ENCODE measurements at places on chromosomes 16 and 17.

DNA sequence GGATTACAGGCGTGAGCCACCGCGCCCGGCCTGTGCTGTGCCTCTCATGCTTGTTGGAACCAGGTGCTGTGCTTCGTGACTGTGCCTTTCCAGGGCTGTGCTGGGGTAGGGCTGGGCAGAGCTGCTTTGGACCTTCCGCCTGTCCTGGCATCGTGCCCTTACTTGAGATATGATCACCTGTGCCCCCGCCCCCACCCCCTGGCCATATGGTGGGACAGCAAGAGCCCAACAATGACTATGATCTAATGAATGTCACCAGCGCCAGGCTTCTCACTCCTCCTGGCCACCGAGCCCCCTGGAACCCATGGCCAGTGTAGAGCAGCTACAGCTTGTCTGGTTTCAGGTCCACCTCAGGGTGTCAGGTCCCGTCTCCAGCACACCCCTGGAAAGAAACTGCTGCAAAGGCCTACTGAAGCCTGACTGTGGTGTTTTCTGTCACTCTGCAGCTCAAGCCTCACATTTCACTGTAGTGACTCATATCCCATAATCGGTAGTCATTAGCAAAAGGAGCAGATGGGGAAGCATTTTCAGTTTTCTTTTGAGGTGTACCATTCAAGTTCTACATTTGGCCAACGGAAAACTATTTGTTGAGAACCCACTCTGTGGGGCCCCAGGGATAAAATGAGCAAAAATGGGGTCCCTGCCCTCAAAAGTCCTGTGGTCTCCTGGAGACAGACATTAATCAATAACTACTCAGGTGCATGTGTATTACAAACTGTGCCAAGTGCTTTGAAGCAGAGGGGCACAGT lies 22.1 kb downstream of the FCSK start:
- no peak for DNase-seq

DNA sequence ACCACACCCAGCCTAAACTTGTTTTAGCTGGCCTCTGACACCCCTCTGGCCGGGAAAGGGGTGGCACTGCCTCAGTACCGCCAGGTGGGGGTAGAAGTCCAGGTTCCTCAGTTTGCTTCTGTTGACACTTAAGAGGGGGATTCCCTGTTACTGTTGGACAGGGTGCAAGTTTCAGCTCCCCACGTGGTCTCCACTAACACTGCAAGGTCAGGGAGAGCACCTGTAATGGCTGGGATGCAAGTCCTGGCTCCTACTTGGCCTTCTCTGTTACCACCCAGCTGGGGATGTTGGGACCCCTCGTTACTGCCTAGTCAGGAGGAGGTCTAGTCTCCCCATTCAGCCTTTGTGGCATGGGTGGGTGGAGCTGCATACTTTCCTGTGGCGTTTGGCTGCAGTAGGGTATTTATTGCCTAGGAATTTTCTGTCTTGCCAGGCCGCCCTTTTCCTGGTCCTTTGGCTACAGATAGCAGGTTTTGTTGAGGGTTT lies 10.6 kb upstream of the MFAP4 start:
- DNase-seq: no peak

DNA sequence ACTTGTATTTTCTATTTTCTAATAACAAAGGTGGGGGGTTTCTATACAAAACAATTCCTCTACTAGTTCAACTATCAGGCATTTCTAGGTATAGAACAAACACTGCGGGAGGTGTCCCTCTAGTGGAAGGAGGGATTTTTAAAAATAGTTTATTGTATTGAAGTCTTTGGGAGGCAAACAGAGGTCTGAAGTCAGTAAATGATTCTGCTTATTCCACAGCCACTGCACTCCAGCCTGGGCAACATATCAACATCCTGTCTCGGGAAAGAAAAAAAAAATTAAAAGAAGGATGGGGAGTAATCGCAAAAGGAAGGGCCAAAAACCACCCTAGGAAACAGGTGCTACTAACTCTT lies 648 bp upstream of the ERCC4 start:
- DNase-seq: no peak

GRCh38 chr17:19242926-19243325 lies 5.8 kb downstream of the EPN2 start:
- DNase-seq: no peak

DNA sequence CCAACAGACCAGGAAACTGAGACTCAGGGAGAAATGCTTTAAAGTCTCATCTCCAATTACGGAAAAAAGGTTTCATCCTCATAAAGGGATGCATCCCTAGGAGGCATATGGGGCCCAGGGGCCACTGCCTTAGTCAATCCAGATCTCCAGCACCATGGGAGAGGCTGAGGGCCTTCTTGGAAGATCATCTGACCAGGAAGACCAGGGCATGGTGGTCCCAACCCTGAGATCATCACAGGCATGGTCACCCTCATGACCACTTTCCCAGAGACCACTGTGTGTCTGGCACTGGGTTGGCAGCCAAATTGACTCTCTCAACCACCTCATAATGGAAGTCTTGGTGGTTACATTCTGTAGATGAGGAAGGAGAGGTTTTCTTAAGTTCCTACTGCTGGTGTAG lies 23.4 kb upstream of the CES5A start:
- DNase-seq: no peak

- DNase-seq: no peak
Measured at GRCh38 chr16:27473101-27473900, 71.3 kb downstream of the IL21R start.

GRCh38 chr17:78716814-78717393 lies 65.2 kb downstream of the CYTH1 start:
- no peak for DNase-seq

DNA sequence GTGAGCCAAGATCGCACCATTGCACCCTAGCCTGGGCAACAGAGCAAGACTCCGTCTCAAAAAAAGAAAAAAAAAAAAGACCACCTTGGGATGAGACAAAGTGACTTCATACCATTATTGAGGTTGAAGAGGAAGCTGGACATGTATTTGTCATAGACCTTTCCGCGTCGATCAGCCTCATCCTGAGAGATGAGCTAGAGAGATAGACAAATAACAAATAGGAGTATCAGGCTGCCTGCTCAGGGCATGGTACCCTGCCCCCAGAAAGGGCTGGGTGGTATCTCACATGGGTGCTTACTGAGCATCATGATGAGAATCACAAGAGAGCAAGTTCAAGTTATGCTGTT lies 22.1 kb downstream of the CNTNAP1 start:
- no peak for DNase-seq

- no peak for DNase-seq
Measured at GRCh38 chr17:44961921-44962350, 6.2 kb downstream of the C1QL1 start.

DNA sequence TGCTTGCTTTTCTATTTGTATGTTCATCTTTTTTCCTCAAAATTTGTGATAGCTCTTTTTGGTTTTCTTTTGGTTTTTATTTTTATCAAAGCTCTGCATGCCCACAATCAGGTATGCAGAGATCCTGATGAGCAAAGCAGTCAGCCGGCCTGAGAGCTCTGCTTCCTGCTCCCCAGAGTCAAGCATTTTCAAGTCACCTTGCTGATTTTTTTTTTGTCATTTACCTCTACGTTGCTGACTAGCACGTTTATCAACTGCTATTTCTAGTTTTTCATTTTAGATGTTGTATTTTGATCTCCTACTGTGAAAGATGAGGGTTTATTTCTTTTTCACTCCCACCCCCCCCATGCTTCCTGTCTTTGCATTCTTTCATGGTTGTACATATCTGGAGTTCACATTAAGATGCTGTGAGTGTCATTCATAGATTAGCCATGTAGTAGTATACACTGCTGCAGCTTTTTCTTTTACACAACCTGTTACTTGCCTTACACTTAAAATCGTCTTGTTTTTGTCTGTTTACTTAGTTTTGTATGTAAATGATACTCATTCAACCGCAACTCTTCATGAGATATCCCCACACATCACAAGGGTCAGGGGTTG lies 196.2 kb downstream of the LGALS9B start:
- no peak for DNase-seq

GRCh38 chr16:82013139-82013538 lies 1.9 kb upstream of the SDR42E1 start:
- no peak for DNase-seq

DNA sequence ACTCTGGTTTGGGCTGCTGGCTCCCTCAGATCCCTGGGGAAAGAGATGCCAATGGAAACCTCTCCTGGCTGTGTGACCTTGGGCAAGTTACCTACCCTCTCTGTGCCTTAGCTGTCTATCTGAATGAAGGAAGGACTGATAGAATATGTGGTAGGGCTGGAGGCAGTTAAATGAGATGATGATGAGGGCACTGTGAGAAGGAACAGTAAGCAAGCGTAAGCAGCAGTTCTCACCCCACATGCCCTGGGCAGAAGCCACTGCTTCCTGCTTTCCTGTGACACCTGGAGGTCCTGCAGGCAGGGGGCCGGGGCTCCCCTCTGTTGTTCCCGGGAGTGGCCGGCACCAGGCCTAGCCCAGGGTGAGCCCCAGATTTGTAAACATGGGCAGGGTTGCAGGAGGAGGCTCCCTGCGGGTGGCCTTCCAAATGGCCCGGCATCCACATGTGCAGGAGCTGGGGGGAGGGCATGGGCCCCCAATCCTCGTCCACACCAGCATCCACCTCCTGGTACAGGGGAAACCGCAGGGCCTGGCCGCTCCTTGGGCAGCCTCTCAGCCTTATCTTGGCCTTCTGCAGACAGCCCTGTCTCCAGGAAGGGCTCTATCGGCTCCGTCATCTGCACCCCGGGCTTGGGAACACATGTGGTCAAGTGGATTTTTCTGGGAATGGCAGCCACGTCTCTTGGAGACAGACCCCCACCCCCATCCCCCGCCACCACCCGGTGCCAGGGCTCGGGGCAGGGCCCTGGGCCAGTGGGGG lies 235.6 kb upstream of the GSE1 start:
- DNase-seq: no peak

- no peak for DNase-seq
Measured at GRCh38 chr16:1809281-1809801, 15.8 kb upstream of the IGFALS start.

All from stimulated activated CD8-positive, alpha-beta memory T cell treated with anti-CD3 and anti-CD28 coated beads, Interleukin-15, amount 100 ng/mL, for 24 hours (primary cell).